Activated T-helper 2 cell treated with anti-CD3 and anti-CD28 coated beads, Interferon-gamma antibody, Interleukin-2, Interleukin-4, amounts not matched to agents 10 μg/mL and 5 μg/mL and 100 μg/mL, durations not matched to agents 14 hours and 24 hours and 36 hours (primary cell): ENCODE measurements at places on chromosomes 2 and 18.

DNA sequence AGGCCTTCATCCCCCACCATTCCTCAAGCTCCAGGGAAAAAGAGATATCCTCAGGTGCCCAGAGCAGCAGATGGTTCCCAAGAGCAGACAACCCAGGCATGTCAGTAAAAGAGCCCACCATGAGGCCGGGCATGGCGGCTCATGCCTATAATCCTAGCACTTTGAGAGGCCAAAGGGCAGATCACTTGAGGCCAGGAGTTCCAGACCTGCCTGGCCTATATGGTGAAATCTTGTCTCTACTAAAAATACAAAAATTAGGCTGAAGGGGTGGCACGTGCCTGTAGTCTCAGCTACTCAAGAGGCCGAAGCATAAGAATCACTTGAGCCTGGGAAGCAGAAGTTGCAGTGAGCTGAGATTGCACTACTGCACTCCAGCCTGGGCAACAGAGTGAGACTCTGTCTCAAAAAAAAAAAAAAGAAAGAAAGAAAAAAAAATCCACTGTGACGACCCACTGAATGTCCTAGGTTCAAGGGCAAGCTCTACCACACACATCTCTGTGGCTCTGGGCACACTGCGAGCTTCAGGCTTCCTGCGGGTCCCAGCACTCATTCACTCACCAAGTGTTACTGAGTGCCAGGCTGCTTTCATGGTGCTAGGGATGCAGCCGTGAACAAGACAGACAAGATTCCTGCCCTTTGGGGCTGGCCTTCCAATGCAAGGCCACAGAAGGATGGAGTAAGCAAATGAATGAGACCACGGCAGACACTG is 6.5 kb upstream of the DUSP2 start:
- DNase-seq = no peak

DNA sequence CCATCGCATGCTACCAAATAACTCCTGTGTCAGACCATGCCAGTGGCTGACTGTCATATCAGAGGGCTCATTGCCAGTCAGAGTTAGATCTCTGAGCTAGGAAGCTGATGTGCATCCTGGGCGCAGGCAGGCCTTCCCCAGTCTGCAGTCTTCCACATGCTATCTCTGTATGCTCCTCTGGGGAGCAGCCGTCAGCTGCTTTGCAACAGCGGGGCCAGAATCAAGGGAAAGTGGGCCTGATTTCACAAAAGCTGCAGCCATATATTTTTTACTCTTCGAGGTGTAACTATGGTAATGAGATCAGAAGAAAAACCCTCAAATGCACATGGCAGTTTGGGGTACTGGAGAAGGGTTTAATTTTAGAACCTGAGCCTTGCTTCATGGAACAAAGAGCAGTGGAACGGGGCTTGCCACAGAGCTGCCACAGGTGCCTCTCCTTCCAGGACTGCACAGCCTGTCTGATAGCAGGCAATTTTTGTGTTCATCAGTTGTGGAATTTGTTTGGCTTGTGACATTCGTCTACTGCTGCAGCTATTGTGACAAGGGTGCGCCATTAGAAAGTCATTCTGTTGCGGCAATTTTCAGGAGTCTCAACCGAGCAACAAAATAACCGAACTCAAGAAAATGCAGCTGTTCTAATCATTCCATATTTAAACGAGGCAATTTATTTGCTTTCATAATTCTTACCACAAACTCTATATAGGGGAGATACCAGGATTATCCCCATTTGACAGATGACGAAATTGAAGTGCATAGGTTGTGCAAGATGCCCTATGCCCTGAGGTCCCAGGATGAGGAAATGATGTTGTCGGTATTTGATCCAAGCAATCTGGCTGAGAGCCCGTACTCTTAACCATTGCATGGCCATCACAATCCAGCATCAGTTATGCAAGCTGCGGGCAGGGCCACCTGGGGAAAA is 109.6 kb upstream of the CYRIA start:
- DNase-seq = no peak

DNA sequence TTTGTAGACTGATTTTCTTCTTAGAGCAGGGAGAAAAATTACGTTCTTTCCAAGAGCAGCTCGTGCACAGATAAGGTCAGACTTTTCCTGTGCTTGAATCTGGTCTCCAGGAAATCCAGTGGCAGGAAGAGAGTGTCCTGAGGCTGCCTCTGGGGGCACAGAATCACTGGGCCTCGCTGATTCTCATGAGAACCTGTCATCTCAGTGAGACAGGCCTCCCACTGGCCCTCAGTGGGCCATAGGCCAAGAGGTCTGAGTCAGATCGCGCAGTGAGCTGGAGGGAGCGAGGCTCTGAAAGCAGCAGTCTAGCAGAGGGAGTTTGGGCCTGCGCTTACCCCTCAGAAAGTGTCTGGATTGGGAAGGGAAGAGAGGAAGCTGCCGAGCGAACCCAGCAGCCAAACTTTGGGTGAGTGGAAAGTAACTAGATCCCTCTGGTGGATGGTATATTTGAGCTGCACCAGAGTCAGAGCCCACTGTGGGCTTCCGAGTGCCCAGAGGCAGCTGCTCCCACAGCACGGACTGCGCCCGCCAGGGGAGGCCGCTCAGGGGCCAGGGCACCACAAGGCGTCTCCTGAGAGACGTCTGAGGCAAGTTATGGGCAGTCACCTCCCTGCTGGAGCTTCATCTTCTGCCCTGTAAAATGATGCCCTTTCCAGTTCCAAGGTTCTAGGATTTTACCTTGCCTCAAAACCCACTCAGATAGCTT is 8.2 kb downstream of the GDF7 start:
- no peak for DNase-seq

DNA sequence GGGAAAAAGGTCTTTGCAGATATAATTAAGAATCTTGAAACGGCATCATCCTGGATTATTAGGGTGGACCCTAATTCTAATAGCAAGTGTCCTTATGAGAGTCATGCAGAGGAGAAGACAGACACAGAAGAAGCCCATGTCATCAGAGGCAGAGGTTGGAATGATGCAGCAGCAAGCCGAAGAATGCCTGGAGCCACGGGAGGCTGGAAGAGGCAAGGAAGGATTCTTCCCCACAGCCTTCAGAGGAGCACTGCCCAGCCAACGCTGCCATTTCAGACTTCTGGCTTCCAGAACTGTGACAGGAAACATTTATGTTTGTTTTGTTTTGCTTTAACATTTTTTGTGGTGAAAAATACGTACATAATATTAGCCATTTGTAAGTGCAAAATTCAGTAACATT is 72.3 kb downstream of the MCFD2 start:
- DNase-seq = no peak
